ENCODE measurements at places on chromosomes 16 and 17.
A peak's percentile ranks its signal among the peaks of the same experiment; 100 is the strongest.

DNA sequence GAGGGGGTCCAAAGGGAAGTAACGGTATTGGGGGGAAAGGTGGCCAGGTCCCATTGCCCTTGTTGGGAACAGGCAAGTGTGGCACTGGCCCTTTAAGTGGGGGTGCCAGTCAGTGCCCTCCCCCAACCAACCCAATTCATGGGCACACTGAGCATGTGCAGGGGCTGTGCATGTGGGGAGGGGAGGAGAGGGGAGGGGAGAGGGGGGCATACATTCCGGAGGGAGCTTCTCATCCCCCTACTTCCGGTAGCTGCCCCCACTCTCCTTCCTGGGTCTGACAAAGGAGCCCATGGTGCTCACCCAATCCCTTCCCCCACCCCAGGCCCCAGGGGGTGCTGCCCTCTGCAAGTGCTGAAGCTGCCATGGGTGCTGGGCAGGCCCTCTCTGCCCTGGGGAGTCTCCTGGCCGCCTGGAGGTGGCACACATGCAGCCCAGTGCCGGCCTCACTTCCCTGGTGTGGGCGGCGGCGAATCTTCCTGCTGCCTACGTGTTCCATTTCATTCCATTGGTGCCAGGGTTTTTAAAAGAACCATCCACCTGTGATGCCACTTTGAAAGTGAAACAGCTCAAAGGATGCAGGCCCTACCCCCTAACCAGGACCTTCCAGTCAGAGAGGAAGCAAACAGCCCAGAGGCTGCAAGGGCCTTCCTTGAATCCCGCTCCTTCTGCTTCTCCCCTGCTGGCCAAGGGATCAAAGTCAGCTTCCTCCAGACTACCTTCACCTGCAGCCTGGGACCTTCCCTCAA lies 11.0 kb downstream of the HEXIM2 start:
- no peak for DNase-seq

DNA sequence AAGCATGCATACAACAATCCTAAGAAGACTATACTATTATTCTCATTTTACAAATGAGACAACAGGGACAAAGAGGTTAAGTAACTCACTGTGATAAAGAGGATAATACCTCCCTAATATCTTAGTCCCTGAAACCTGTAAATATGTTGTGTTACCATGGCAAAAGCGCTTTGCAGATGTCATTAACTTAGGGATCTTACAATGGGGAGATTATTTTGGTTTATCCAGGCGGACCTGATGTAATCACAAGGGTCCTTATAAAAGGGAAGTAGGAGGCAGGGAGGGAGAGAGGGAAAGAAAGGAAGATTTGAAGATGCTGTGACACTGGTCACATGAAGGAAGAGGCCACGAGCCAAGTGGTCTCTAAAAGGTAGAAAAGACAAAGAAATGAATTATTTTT lies 164.7 kb downstream of the CNTNAP4 start:
- no peak for DNase-seq

GRCh38 chr16:85584267-85584666 lies 28.9 kb upstream of the GSE1 start:
- peak; percentile 40 for DNase-seq

- DNase-seq = no peak
These were observed 54.4 kb downstream of the COX10 start for GRCh38 chr17:14123619-14124278.

GRCh38 chr17:29100296-29100695 lies 57.4 kb downstream of the PIPOX start:
- DNase-seq = no peak

DNA sequence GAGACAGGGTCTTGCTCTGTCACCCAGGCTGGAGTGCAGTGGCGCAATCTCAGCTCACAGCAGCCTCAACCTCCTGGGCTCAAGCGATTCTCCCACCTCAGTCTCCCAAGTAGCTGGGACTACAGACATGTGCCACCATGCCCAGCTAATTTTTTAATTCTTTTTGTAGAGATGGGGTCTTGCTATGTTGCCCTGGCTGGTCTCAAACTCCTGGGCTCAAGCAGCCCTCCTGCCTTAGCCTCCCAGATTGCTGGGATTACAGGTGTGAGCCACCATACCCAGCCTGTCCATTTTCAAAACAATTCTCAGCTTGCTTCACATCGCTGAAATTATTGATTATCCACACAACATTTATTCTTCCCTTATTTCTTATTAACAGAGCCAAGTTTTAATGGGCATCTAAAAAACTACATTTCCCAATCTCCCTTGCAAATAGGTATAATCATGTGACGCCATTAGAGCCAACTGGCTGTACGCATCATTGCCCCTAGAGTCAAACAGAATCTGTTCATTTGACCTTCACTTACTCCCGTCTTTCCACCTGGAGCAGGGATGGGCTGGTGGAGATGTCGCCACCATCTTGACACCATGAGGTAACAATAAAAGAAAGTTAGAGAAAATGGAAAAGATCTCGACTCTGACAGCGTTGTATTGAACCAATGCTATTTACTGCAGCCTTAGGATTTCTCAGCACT lies 148.0 kb upstream of the FOXF1 start:
- no peak for DNase-seq

GRCh38 chr17:57553991-57554825 lies 190.9 kb downstream of the CCDC182 start:
- no peak for DNase-seq

GRCh38 chr17:8628609-8629169 lies 1.8 kb downstream of the MYH10 start:
- no peak for DNase-seq

DNA sequence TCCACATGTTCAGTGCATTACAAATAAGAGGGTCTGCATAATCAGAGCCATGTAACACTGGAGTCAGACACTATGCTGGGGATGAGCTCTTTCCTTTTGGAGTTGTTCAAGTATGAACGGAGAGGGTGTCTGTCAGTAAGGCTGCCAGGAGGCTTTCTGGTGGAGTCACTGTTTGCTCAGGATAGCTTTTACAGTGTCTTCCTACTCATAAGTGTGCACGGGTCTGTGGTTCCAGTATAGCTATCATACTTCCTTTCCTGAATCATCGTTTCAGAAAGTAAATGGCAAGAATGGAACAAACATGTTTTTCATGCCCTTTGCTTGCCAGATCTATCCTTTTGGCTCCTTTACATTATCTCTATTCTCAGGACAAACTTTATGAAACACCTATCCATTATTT lies 152.7 kb upstream of the CDH11 start:
- DNase-seq = no peak

- peak; percentile 23 for DNase-seq
These were observed 849 bp downstream of the CAPN15 start for GRCh38 chr16:528111-529011.

- no peak for DNase-seq
These were observed 93.7 kb downstream of the PMP22 start for GRCh38 chr17:15171167-15172047.

GRCh38 chr17:28053725-28054124 lies 11.2 kb downstream of the NLK start:
- DNase-seq = no peak

- DNase-seq = no peak
These were observed 141.9 kb upstream of the PMFBP1 start for GRCh38 chr16:72313903-72314302.

DNA sequence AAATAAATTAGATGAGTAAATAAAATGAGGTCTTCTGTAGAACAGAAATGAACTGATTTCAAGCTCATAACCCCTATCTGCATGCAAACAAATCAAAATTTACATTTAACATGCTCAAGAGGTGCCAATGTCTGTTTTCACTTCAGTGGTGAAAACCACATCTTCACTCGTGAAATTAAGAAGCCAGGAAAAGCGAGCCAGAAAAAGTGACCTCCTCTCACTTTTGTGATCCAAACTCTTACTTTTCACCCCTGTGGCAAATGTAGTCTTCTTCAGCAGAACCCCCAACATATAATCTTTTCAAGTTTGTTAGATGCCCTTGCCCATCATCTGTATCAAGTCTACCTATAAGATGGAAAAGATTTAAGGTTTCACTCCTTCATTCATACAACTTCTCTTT lies 9.5 kb upstream of the QRICH2 start:
- DNase-seq = no peak

DNA sequence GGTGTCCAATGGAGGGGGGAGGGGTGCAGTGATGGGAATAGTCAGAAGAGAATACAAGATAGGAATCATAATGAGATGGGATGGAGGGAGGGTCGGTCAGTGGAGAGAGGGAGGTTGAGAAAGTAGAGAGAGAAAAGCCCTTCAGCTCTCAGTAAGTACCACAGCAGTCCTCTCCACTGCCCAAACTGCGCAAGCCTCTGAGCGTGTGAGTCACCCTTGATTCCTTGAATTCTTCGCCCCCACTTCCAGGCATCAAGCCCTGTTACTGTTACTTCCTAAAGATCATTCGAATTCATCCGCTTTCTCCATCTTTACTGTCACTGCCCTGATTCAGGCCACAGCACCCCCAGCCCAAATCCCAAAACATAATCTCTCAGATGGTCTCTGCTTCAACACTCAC lies 2.5 kb downstream of the GUCY2D start:
- no peak for DNase-seq

GRCh38 chr17:81448442-81448841 lies 53.2 kb downstream of the BAHCC1 start:
- DNase-seq = no peak

DNA sequence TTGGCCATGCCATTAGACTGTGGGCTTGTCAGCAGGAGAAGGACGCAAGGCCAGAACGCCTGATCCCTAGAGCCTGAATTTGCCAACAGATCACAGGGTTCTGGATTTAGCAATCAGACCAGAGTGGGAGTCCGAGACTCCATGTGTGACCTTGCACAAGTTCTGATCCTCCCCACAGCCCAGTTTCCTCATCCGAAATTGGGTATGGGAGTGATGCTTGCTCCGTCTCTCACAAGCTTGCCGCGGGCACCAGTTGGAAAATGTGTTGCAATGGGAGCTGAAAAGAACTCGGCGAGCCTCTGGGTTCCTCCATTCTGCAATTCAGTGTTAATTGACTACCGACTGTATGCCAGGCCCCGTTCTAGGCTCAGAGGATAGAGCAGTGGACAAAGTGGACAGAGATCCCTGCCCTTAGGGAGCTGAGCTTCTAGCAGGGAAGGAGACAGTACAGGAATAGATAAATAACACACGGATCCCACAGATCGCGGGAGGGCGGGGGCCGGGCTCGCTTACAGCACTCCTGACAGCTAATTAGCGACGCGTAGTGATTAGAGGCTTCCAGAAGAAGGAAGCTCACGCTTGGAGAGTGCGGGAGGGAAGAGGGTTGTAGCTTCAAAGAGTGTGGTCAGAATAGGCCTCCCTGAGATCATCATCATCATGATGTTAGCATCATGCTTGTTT lies 150.4 kb upstream of the CIBAR2 start:
- DNase-seq = no peak

- DNase-seq = peak; percentile 90
These were observed 138.2 kb downstream of the CYLD start for GRCh38 chr16:50879873-50880695.

GRCh38 chr17:74605361-74605760 lies 13.3 kb upstream of the CD300LD start:
- no peak for DNase-seq

- DNase-seq = no peak
These were observed 18.8 kb downstream of the TNRC6A start for GRCh38 chr16:24748242-24748641.

DNA sequence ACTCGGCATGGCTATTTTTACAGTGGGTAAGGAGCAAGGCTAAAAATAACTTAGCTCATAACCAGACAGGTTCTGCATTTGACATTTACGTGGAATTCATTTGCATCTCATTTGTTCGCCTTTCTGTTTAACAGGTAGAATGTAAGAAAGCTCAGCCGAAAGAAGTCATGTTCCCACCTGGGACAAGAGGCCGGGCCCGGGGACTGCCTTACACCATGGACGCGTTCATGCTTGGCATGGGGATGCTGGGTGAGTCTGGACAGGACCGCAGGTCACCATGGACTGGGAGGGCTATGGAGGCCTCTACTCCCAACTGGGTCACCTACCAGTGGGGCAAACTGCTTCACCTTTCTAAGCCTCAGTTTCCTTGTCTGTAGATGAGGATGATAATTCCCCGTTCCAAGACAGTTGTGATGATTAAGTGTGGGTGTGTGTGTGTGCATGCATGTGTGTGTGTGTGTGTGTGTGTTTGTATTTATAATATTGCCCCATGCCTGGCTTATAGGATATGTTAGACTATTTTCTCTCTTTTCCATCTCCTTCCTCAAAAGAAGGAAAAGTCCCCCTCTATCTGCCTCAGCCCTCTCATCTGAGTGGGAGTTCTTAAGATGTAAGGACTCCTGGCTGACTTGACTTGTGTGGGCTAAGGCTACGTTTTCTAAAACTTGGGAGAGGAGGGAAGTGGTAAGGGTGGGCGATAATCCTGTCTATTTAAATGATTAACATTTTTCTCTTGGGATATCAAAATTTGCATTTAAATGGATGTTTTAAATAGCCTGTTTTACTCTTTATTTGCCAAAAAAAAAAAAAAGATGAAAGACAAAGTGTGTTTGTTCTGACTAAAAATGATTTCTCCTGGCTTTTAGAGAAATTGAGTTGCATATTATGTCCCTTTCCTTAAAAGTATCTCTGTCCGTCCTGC lies 129.0 kb downstream of the CCDC182 start:
- DNase-seq = no peak

DNA sequence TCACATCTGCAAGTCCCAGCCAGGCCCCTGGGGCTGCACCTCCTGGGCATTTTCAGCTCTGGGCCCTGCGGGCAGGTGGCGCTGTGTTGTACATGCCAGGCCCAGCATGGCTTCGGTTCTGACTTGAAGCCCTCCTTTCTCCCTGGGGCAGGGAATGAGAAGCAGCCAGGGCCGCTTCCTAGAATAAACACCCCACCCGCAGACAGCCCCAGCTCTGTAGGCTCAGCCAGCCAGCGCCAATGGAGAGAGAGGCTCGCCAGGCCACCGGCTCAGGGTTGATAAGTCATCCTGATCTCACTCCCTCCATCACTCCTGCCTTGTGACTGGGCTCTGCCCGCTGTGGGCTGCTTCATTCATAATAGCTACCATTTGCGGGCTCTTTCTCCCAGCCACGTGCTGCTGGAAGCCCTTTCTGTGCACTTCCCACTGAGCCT lies 6.0 kb upstream of the GLIS2 start:
- DNase-seq = peak; percentile 56

DNA sequence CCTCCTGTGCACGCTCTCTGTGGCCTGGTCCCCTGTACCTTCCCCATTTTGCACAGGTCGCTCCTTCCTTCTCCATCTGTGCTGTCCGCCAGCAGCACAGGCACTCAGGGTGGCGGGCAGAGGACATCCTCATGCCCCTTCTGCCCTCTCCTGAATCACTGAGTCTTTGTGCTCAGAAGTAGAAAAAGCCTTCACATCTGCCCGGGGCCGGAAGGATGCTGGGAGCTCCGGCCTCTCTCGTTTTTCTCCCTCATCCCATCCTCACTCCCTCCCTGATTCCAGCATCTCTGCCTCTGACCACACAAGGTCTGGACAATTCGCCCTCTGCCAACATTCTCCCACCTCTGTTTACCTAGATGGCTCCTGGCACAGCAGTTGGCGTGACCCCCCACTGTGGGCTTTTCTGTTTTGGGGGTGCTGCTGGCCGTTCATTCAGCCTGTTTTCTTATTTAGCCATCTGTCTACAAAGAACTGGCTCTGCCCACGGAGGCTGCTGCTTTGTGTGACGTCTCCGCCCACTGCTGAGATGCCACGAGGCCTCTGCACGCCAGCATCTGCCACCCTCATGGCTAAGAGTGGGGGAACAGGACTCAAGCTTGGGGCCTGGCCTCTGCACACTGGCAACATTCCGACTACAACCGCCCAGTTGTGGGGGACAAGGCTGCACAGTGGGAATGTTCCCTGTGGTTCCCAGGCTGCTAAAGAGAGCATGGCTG lies 36.7 kb downstream of the SEC14L5 start:
- DNase-seq = no peak
